Activated T-helper 1 cell treated with anti-CD3 and anti-CD28 coated beads, Interleukin-2, amount 50 U/mL, for 16 hours (primary cell): ENCODE measurements at places on chromosomes 2 and 18.

DNA sequence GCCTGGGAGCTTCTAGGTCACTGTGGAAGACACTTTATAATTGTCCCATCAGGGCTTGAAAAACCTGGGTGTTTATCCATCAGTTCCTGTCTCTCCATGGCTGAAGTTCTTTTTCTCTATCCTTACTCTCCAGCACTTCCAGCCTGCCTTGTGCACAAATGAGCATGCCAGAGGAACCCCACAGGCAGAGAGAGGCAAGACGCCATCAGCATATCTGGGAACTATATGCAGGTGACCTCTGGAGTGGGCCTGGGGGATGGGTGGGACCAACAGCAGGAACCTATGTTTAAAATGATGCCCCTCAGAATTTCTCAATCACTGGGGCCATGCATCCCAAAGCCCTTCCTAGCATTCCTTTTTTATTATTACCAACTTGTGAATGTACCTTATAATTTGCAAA lies 156.2 kb upstream of the PARD3B start:
- DNase-seq, result no peak

GRCh38 chr2:223008956-223009355 lies 43.0 kb upstream of the KCNE4 start:
- DNase-seq, result no peak

DNA sequence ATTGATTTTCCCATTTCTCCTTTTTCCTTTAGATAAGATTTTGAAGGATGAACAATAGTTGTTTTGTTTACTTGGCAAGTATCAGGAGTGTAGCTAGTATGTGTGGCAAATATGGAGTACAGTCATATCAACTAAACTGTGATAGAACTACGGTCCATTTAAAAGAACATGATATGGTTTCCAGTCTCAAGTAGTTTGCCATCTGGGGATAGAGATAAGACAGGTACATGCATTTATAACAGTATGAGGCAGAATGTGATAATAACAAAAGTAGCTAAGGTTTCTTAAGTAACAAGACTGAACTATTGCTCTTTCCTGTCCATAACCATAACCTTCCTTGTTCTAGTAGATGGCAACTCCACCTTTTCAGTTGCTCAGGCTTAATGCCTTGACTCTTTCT lies 75.6 kb upstream of the TACR1 start:
- DNase-seq, result no peak

GRCh38 chr2:44715671-44716081 lies 225.8 kb upstream of the SIX3 start:
- DNase-seq, result no peak

DNA sequence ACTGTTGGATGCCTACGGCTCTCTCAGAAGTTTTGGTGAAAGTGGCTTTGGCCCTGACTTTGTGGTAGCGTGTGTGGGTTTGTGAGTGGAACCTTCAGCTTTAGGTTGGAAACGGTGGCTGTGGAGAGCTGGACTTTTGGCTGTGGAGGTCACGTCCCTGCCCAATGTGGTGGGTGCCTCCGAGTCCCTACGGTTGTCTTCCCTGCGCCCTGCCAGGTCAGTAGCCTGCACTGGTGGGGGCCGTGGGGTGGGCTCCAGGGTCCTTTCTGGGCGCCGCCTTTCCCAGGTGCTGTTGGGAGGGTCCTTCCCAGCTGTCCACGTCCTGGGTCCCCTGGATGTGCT lies 11.1 kb downstream of the COLEC11 start:
- no peak for DNase-seq

DNA sequence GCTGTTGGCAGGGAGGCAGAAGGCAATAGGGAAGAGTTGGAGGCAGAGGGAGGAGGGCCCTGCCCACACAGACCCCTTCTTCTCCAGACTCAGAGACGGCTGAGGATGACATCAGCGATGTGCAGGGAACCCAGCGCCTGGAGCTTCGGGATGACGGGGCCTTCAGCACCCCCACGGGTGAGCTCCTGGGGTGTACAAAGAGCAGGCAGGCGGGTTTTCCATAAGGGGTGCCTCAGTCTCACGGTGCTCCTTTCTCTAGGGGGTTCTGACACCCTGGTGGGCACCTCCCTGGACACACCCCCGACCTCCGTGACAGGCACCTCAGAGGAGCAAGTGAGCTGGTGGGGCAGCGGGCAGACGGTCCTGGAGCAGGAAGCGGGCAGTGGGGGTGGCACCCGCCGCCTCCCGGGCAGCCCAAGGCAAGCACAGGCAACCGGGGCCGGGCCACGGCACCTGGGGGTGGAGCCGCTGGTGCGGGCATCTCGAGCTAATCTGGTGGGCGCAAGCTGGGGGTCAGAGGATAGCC lies 10.0 kb downstream of the SPEG start:
- DNase-seq, result no peak

DNA sequence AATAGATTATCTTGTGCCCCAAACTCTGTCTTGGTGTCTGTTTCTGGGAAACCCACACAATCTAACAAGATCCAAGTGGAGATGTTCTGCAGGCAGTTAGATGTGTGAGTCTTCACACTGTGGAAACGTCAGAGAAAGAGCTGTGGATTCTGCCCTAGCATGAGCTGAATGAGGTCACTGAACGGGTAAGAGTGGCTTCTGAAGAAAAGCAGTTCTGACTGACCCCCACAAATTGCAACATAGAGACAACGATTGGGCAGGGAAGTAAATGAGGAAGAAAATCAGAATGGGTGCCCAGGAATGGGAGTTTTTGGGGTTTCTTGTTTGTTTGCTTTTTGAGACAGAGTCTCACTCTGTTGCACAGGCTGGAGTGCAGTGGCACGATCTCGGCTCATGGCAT lies 12.9 kb upstream of the RPL37A start:
- DNase-seq, result no peak

GRCh38 chr2:80454628-80455027 lies 150.1 kb upstream of the LRRTM1 start:
- DNase-seq, result no peak

DNA sequence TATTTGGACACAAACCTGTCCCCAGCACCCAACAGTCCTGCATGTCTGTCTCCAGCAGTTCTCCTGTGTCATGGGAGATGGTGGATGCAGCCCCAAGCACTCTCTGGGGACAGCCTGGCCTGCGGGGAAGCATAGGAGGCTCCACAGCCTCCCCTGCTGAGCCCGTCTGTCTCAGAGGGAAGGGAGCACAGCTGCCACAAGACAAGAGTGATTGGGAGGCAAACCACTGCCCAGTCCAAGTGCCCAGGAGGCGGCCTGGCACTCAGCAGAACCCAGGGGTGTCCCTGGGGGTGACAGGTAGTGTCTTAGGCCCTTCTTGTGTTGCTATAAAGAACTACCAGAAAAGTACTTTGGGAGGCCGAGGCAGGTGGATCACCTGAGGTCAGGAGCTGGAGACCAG lies 211.2 kb upstream of the MYT1L start:
- no peak for DNase-seq

DNA sequence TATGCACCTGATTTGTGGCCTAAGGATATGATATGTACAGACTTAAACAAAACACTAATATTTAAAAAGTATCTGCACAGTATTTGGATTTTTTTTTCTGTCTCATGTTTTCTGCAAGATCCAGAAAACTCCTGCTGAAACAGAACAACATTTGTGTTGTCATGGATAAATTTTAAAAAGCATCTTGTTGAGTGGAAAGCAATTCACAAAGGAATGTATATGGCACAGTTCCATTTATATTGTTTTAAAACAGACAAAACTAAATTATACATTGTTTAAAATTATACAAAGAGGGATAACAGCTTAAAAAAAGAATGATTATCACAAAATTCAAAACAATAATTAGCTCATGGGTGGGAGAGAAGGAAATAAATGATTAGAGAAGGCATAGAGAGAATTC lies 193.5 kb downstream of the PPP1R1C start:
- no peak for DNase-seq

GRCh38 chr18:52570975-52571374 lies 231.0 kb downstream of the DCC start:
- no peak for DNase-seq

GRCh38 chr18:26432651-26433424 lies 115.5 kb downstream of the KCTD1 start:
- no peak for DNase-seq

DNA sequence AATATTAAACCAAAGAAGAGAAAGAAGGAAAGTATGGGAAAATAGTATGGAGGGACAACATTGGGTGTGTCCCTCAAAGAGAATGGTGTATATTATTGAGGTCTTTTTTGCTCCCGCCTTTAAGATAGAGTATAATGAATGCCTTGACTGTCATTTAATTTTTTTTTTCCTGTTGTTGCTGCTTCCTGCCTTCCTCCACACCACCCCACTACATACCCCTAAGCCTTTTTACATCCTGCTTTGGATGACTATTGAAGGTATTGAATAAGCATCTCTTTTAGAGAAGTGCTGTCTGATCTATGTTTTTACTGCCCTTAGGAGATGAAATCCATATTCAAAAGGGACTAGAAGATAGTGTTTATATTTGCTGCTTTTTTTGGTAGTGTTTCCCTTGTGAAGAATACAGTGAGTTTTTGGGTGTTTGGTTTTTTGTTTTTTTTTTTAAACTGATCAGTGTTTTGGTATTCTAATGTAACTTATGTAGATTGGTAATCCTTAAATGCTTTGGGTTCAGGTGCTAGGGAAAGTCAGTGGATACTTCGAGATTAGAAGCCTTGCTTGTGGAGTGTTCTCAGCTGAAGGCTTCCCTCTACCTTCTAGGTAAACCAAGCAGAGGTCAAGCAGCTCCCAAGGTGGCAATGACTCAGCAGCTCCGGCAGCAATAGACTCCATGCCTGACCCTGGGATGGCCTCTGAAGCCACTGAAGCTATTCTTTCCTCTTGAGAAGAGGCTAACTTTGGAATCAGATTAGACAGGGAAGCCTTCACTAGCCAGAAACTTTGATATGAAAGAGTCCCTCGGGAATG lies 5.0 kb downstream of the FZD7 start:
- DNase-seq, result no peak

GRCh38 chr2:714005-714741 lies 37.0 kb upstream of the TMEM18 start:
- no peak for DNase-seq

GRCh38 chr2:11938196-11938595 lies 191.8 kb downstream of the LPIN1 start:
- DNase-seq, result no peak

GRCh38 chr18:9730786-9731185 lies 22.7 kb downstream of the RAB31 start:
- no peak for DNase-seq

- DNase-seq, result peak; percentile 84
These were observed at the start of gene CTDSP1 for GRCh38 chr2:218399391-218400166. TSS of gene CTDSP1 (plus strand) at chr2:218399868. CDS start at chr2:218400091, 223 bp downstream.

- no peak for DNase-seq
These were observed 240.7 kb downstream of the SRBD1 start for GRCh38 chr2:45370369-45370768.

GRCh38 chr18:21525916-21526315 lies 74.6 kb downstream of the ESCO1 start:
- no peak for DNase-seq

DNA sequence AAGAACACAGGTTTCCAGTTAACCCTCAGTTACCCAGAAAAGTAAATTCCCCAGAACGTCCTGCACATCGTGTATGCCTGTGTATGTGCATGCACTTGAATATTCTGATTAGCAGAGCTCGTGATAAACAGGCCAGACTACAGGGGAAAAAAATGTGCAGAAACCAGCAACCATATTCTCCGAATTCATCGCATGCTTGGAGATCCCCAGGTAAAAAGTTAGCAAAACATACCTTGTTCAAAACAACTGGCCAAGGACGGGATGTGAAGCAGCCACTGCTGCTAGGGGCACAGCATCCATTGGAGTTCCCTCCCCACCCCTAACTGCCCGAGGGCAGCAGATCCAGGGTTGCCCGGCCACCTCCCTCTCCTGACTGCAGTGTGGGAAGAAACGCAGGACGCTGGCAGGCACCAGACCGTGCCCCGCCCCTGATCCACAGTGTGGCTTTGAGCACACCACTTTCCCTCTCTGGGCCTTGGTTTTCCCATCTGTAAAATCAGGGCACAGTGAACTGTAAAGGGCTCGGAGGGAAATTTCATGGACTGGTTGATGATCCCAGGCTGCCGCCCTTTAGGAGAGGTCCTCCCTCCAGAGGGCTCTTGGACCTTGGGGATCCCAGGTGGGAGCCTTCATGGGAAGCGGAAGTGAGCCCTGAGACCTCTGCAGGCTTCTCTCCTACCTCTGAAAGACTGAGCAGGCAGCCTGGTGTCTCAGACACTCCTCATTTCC lies 11.9 kb upstream of the ARID5A start:
- no peak for DNase-seq

- no peak for DNase-seq
These were observed 441.7 kb downstream of the ZNF521 start for GRCh38 chr18:24910221-24910620.

- DNase-seq, result no peak
These were observed 1.2 kb downstream of the TLX2 start for GRCh38 chr2:74515271-74515980.
